ENCODE measurements at places on chromosomes 3 and 15.

DNA sequence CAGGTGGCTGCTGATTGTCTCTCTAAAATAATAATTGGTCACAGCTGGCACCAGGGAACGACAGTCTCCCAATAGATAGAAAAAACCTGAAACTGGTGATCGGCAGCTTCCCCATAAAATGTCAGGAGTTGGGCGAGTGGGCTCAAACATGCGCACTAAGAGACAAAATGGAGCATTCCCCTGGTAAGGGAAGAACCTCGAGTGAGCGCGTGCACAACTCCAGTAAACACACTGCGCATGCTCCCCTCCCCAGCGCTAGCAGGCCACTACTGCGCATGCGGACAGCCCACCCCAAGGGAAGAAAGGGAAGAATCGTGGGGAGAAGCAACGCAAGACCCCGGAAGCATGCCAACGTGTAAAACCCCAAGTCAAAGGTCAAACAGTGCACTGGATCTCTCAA, 7.7 kb upstream of the STARD5 start:
- no peak for DNase-seq

GRCh38 chr15:43118829-43119228, 13.0 kb upstream of the UBR1 start:
- DNase-seq: no peak

DNA sequence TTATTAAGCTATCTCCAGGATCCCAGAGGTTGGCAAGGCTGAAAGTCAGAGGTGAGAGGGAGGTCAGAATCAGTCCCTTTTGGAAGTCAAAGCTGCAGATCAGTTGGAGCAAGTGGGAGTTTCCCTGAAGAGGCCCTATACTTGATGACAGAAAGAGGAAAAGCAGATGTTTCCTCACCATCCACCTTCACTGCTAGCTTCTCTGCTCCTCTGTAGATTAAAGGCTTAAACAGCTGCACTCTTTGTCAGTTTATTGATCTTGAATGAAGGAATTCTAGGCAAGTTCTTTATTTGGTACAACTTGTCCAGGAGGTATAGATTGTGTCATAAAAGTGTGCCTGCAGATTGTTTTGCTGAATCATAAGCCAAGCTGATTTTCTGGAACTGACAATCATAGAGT, 408.2 kb upstream of the TGFBR2 start:
- no peak for DNase-seq

GRCh38 chr3:130773366-130773765, 26.7 kb upstream of the PIK3R4 start:
- no peak for DNase-seq
